ENCODE measurements at places on chromosomes 6 and 20.
A peak's percentile ranks its signal among the peaks of the same experiment; 100 is the strongest.

GRCh38 chr6:166926748-166927147 is 29.6 kb downstream of the RNASET2 start:
- no peak for DNase-seq

GRCh38 chr6:125340175-125340835 is 38.5 kb upstream of the HDDC2 start:
- no peak for DNase-seq

DNA sequence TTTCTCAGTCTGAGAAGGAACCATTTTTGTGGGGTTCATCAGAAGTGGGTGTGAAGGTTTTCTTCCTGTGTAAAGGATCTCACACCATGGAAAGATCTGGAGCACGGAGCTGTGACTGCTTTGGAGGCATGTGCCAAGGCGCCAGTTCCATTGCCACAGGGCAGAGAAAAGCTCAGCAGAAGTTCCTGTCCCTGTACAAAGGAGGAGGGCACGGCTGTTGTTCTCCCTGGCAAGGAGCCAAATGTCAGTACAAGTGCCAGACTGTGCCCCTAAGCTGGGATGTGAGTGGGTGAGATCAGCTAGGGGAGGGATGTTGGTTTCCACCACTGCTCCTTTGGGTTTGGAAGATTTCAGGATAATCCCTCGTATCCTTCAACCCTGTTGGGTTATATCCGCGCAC is 117.3 kb downstream of the CRYBG1 start:
- DNase-seq: no peak

GRCh38 chr20:53828088-53828681 is 234.5 kb upstream of the ZNF217 start:
- no peak for DNase-seq

DNA sequence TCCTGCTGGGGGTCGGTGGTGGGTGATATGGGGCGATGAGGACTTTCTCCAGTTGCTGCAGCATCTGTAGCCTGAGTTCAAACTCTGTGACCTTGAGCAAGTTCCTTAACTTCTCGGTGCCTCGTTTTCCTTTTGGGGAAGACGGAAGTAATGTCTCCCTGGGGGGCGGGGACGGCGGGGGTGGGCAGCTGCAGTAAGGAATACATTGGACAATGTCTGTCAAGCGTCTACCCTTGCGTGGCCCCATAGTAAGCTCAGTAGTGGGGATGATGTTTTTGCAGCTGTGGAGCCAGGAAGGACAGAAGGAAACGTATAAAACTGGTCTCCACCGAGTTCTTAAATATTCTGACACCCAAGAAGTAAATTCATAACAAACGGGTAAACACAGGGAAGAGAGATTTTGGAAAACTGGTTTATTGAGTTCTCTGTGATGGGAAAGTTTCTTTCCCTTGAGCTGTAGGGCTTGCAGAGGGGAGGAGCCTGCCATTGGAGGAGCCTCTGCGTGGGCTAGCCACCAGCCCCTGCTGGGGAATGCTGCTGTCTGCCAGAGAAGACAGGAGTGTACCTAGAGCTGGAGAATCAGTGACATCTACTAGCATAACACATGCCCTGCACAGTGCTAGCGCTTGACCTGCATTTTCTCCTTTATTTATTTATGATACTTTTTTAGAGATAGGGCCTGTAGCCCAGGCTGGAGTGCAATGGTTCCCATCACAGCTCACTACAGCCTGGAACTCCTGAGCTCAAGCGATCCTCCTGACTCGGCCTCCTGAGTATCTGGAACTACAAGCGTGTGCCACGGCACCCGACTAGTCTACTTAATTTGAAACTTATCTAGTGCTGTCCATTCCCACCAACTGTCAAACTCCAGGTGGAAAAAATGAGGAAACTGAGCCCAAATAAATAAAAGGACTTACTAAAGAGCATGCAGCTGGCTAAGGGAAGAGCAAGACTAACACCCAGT is 1.2 kb upstream of the ACSS1 start:
- no peak for DNase-seq

DNA sequence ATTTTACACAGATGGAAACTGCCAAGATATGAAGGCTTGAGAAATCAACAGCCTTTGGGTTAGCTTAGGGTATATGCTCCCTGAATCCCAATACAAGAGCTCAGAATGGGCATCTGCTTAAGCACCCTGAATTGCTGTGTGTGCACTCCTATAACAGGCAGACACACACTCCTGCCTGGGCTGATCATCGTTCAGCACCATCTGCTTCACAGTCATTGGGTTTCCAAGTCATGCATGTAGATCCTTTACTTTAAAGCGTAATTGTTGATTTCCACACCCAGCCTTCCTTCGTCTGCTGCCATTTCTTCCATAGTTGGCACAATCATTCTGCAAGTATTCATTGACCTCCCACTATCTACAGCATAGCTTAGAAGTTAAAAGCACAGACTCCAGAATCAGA is 263.5 kb downstream of the CBLN4 start:
- DNase-seq: no peak

GRCh38 chr6:28218312-28219248 is 6.5 kb upstream of the ZSCAN9 start:
- DNase-seq: no peak

DNA sequence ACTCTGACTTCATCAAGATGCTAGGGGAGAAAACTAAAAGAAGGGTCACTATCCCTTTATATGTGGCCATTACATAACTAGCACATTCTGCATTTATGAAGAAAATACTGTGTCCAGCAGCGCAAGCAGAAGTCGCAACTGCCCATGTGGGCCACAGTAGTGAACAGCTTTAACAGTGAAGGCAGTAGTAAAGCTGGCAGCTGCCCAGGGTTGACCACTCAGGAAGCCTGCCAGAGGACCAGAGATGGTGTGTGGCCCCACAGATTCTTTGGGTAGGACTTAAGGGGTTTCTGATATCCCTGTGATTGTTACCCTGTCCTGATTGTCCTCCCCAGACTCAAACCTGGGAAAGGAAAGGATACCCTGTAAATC is 88.3 kb upstream of the NT5E start:
- DNase-seq: no peak

DNA sequence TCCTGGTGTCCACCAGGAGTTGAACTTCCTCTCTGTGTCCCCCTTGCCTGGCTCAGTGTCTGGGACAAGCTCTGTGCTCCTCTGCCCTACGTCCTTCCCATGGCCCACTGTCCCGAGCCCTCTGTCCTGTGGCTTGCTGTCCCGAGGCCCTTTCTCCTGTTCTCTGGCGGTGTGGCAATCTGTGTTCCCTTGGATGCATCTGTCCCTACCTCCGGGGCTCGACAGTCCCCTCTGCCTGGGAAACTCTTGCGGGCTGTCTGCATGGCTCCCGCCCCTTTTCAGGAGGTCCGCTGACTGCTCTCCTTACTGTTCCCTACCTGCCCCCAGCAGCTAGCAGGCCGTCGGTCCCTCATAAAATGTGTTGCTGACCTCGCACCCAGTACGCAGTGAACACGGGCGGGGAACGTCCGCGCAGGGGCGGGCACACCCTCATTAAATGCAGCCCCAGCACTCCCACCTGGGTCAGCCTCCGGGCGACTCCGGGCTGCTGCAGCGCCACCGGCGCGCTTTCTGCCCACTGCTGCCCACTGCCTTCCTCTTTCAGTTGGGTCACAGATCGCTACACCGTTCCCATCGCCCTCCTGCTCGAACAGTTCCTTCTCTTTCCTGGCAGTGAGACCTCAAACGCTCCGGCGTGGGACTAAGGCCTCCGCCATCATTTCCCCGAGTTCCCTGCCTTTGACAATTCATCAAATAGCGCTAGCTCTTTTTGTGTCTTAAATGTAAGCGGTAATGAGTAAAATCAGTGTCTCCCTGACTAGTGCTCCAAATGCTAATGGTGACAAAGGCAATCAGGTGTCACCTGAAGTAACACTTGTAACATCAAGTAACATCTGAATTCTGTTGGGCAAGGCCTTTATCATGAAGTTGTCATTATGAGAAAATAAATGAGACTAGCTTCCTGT is 60.5 kb downstream of the RSPH3 start:
- no peak for DNase-seq

DNA sequence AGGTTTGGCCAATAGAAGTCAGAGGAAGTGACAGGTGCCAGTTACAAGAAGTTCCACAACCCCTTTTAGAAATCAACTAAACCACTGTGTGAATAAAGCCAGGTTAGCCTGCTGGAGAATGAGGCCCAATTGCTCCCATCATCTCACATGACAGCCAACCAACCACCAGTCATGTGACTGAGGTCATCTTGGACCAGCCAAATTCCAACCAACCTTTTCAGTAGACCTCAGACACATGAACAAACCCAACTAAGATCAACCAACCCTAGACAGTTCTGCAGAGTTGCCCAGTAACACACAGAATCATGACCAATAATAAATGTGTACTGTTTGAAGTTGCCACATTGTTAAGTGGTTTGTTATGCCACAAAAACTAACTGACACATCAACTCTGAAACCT is 44.6 kb upstream of the GGTLC1 start:
- no peak for DNase-seq

DNA sequence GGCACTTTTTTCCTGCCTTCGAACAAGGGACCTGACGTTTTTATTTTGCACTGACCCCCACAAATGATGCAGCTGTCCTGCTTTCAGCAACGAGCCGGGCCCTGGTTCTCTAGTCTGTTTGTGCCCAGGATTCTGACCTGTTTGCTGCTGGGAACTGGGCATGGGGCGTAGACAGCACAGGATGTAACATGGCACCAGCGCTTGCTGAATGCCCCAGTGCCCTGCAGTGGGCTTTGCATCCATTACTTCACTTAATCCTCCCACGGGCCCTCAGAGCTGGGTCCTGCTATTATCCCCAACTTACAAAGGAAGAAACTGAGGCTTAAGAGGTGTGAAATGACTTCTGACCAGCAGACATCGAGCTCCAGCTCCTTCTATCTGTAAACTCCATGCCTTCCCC is 80.4 kb upstream of the PMEPA1 start:
- DNase-seq: no peak

- DNase-seq: no peak
These were observed 216.1 kb downstream of the ALDH8A1 start for GRCh38 chr6:134733801-134734200.

GRCh38 chr20:60695226-60696000 is 556.6 kb upstream of the CDH4 start:
- no peak for DNase-seq

DNA sequence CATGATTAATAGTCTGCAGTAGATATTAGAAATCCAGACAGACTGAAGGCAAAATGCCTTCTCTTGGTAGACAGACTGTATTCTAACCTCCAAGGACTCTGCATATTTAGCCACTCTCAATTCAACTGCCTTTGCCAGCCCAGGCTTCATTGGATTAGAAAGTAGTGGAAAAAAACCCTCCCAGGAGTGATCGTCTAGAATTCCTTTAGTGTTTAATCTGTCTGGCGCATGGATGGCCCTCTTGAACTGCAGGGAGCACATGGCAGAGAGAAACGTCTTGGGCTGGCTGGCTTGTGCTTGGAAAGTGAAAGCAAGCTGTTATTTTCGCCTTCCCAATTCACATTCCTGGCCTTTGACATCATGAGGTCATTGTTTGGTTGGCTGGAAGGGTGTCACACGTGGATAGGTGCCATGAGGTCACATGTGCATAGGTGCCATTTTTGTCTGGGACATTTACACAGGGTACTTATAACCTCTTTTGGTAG is 30.9 kb upstream of the NEDD9 start:
- no peak for DNase-seq

DNA sequence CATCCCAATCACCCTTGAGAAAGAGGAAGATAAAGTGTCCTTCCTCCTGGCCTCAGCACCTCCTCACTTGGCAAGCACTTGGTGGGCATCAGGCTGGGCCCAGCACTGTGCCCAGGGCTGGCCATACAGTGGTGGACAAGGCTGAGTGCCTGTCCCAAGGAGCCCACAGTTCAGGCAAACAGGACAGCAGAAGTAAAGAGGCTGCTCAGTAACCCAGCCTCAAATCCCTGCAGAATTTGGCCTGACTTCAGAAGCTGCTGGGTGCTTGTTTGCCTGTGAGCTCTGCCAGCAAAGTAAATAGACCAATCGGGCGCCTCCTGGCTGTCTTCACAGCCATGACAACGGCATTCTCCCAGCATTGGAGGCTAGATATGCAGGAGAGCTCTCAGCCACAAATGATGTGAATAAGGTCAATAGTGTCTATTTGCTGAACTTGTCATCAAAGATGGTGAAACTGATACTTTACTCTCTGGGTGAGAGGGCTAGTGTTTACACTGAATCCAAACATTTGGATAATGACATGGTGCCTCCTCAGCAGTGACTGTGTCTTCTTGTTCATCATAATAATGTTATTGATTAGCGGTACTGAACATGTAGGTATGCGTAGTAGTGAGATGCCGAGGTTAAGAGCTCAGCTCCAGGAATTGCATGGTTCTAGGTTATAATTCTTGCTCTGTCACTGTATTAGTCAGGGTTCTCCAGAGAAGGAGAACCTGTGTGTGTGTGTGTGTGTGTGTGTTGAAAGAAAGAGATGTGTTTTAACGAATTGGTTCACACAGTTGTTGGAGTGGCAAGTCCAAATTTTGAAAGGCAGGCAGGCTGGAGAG is 36.9 kb upstream of the FANCE start:
- DNase-seq: no peak

- no peak for DNase-seq
These were observed 23.3 kb upstream of the GTF3C6 start for GRCh38 chr6:110935171-110935570.

- DNase-seq: no peak
These were observed 391.8 kb downstream of the CDC5L start for GRCh38 chr6:44779130-44779826.

- no peak for DNase-seq
These were observed 18.0 kb downstream of the KLHL31 start for GRCh38 chr6:53647462-53648094.

DNA sequence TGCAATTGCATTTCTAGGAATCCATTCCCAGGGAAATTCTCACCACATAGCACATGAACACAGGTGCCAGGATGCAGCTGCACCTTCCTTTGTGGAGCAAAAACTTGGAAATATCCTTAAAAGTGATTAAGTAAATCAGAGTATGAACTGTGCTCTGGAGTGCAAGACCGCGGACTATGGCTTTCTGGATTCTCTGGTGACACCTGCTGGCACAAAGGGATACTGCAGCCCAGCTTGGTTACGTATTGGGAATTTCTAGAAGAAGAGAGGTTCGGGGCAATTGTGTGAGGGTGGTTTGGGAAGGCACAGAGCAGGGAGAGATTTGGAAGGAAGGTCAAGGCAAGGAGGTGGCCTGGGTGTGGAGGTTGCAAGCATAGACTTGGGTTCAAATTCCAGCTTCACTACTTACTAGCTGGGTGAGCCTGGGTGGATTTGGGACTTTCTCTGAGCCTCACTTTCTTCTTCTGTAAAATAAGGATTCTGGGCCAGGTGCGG is 15.9 kb upstream of the PEDS1 start:
- peak; percentile 82 for DNase-seq

DNA sequence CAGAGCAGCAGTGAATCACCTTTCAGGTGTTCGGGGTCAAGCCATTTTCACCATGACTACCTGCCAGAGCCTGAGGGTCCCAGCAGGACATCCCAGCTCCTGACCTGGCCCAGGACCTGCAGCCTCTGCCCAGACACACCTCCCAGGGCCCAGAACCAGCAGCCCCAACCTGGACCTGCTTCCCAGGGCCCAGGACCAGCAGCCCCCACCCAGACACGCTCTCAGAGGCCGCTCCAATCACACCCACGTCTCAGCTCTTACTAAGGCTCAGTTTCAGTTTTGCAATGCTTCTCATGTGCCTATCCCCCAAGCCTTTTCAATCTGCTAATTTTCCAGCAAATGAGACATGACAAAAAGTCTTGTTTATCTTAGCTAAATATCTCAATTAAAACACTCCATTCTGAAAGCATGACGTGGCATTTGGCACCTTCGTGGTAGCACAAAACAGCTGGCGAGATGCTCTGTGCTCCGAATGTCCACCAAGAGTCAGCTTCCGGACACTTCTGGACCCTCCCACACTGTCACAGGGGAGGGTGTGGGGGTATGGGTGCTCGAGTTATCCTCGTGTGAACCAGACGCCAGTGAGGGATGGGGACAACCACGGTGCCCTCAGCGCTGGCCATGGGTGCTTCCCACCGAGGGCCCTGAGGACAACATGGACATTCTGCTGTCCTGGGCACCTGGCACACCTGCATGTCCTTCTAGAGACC is 253.2 kb downstream of the DLL1 start:
- DNase-seq: no peak

Data from stimulated activated CD4-positive, alpha-beta T cell treated with anti-CD3 and anti-CD28 coated beads, Interleukin-1b, Interleukin-23, amount 100 ng/mL, for 1 hour (primary cell).